ENCODE measurements at places on chromosomes 5 and 9.

DNA sequence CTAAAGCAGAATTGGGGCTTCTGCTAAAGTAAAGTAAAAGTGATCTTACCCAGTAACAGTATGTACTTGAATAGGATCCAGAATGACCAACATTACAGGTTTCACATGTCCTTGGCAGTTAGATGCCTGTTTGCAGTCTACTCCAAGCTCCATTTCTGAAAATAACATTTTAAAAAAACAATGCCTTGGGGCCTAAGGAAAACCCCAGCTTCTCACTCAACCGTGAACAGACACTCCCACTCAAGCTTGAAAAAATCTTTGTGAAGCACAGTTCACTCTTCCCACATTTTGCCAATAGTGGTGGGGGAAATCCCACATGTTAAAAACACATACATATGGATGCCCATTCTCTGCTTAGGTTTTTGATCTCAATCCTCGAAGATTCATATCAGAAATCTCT, 304.1 kb downstream of the ARRDC3 start:
- DNase-seq = no peak

GRCh38 chr5:150077996-150078801, 8.2 kb downstream of the CSF1R start:
- DNase-seq = no peak

GRCh38 chr5:128083811-128084227, 253 bp downstream of the SLC12A2 start:
- no peak for DNase-seq

DNA sequence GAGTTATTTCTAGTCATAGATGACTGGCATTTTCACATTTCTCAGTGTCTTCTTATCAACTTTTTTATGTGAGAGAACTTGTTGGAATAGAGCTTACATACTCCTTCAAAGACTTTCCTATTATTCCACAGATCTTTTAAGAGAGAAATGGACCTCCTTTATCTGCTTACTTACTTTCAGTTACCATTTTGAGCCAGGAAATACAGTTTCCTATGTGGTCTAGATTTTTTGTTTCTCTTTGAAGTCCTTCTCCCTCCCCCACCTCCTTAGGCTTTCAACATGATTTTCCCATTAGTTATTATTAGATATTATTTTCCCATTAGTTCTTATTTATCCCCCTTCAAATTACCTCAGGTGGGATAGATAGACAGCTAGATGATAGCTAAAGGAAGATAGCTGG, 289.1 kb upstream of the ITGA1 start:
- no peak for DNase-seq

- DNase-seq = no peak
These were observed 75.2 kb downstream of the PLPP1 start for GRCh38 chr5:55459572-55459971.

GRCh38 chr9:134888603-134889190, 8.1 kb downstream of the FCN2 start:
- no peak for DNase-seq

DNA sequence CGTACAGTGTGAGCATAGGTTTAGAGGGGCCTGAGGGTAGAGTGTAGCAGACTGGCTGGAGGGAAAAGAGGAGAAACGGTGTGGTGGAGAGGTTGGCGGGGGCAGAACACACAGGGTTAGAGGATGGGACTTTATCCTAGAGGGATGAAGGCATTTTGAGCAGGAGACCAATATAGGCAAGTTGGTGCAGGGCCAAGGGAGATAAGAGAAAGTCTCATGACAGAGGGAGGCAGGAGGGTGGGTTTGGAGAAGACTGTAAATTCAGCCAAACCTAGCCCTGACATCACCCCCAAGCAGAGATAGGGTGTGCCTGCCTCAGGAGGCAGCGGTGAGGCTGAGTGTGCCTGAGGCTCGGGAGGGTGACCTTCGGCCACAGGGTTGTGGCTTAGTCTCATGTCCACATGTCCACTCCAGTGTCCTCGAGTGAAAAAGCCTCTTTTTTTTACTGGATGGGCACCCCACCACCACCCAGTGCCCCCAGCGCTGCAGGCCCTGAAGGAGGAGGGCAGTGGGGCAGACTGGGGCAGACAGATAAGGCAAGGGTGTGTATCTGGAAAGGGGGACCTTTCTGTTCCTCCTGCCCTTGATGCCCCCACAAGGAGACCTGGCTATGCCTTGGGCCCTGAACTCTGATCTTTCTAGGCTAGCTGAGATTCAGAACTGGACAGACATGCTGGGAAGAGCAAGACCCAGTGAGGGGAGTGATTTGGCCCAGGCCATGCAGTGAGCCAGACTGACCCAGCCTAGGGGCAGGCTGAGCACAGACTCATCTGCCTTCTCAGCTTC, 108.7 kb downstream of the RGS3 start:
- no peak for DNase-seq

GRCh38 chr5:73317523-73317922, 131.1 kb downstream of the FOXD1 start:
- no peak for DNase-seq

GRCh38 chr5:1895739-1896420, 13.2 kb upstream of the IRX4 start:
- DNase-seq = no peak

DNA sequence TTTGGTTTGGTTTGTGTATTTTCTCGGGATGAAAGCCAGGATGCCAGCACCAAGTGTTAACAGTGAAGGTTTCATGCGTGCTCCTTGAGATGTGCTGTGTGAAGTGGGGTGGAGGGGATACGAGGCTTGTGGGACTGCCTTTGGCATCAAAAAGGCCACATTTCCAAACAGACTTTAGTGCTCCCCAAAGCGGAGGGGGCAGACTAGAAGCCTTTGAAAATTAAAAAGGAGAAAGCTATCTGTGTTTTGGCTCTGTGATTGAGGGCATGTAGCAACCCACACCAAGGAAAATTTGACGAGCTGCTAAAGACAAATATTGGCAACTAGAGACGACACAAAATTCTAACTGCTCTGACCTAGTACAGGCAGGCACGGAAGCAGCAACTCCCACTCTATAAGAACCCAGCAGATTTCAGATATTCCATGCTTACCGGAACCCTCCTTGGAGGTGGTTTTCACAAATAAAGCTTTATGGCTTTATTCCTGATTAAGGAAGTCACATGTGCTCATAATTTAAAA, 154.5 kb downstream of the ARSB start:
- no peak for DNase-seq

DNA sequence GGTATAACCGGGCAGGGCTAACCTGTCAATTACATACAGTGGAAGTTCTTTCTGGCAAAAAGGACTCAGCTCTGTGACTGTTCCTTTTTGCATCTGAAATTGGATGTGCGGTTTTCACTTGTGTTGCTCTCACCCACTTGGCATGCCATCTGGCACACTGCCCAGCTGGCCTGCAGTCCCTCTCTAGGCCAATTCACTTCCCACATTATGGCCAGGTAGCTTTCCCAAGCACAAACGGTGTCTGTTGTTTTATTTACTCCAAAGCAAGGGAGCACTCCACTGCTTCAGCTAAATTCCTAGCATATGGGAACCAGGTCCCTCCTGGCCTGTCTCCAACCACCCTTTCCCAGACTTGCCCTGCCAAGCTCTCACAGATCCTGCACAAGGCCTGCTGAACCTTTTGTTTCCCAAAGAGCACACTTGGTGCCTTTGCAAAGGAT, 132.5 kb downstream of the SEMA6A start:
- no peak for DNase-seq

DNA sequence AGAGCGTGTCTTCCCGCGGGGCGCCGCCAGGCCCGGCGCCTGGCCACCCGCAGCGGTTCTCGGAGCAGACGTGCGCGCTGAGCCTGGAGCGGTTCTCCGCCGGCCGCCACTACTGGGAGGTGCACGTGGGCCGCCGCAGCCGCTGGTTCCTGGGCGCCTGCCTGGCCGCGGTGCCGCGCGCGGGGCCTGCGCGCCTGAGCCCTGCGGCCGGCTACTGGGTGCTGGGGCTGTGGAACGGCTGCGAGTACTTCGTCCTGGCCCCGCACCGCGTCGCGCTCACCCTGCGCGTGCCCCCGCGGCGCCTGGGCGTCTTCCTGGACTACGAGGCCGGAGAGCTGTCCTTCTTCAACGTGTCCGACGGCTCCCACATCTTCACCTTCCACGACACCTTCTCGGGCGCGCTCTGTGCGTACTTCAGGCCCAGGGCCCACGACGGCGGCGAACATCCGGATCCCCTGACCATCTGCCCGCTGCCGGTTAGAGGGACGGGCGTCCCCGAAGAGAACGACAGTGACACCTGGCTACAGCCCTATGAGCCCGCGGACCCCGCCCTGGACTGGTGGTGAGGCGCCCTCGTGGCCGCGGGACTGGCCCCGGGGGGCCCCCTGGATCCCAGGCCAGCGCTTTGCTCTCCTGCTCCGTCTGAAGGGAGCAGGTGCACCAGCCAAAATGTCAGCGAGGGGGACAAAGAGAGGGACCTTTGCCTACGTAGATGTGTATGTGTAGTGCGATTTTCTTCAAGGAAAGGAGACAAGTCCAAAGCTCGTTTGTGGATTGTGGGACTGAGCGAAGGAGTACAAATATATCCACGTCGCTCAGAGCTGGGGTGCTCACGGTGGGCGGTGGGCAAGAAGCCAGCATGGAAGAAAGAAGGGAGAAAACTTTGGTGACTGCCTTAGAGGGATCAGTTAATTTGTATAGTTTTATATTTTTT, 19.5 kb downstream of the BTNL9 start:
- no peak for DNase-seq

DNA sequence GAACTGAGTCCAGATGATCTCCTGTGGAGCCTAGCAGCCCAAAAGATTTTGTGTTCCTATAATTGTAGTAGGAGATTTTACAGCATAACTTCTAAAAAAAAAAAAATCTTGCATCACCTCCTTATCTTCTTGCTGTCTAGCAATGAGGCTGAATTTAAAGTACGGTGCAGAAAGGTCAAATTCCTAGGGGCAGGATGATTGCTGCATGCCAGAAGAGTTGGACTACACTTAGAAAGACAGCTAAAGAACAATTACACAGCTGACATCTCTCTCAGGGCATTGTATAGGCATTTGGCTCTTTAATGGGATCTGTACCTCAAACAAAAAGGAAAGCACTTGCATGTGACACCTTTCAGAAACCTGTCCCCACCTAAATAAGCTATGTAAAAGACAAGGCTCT, 443.2 kb downstream of the HCN1 start:
- no peak for DNase-seq

DNA sequence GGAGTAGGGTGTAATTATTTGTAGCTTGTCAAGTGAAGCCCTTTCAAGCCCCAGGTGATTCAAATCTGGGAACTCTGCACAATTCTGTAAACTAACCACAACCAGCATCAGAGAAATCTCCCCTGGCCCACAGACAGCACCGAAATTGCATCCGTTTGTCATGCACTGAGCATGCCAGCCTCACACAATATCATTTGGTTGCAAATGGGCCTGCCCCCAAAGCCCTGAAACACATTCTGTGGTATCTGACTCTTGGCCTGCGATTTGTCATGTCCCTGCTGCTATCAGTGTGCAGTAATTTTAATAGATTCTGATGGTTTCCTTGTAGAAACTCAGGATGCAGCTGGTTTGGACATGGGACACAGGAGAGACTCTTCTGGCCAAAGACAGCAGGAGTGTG, 35.3 kb downstream of the SNX24 start:
- DNase-seq = no peak
